ENCODE measurements at places on chromosomes 12 and 14.

GRCh38 chr14:44099743-44100488, 407.2 kb downstream of the FSCB start:
- DNase-seq: no peak

DNA sequence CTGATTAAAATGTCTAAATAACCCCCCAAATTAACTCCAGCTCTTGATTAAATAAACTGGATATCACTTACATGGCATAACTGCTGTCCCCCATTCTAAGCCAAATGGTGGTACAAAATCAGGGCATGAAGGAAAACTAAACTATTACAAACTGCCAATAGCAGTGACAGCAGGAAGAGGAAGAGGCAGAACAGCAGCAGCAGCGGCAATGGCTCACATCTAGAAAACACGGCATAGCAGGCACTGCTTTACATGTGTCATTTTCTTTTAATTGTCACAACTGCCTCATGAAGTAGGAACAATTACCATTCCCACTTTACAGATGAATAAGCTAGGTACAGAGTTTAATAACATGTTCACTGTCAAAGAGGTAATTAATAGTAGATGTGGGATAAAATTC, 92.0 kb downstream of the EPS8 start:
- no peak for DNase-seq

DNA sequence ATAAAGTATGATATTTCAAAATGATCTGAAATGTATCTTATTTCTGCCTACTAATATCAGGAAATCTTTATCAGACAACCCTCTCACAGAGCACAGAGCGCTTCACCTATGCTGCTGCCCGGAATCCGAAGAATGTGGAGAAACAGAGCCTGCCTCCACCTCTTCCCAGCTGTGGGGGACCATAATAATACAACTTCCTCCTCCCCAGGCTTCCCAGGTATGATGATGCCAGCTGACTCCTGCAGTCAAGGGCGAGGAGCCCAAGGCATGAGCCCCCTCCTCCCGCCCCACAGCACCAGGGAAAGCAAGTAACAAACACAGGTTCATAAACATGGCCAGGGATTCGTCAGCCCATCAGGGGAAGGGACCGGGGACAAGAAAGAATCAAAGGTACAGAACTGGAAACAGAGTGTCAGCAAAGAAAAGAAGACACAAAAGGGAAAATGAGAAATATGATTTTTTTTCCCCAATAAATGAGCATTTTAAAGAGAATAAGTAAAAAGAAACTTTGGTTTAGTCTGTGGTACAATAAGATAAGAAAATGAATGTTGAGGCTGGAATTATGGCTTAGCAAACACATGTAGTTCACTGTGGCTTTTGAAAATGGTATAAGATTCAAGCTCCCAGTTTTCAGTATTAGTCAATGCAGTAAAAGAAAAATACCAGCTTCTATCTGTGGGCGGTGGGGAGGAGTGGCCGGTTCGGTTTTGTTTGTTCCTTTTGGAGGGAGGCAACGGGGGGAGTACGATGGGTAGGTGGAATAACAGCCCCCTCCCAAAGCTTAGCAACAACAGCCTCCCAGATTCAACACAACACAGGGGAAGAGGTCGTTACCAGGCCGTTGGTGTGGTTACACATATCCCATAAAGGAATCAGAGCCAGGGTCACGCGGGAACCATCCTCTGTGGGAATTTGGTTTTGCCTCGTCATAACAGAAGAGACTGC, 68.3 kb downstream of the SETD3 start:
- DNase-seq: peak; percentile 31

DNA sequence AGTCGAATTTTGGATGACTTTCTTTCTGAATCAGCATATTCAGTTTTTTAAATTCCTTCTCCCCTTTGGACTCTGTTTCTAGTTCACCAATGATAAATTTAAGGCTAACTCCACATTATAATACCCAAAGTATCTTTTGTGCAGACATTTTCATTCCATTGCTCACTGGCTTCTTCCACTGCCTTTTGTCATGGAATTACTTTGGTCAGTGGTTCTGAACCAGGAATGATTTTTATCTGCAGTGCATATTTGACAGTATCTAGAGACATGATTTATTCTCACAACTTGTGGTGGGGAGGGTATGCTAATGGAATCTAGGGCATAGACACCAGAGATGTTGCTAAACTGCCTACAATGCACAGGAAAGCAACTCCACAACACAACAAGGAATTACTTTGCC, 234.4 kb upstream of the PRKD1 start:
- no peak for DNase-seq

DNA sequence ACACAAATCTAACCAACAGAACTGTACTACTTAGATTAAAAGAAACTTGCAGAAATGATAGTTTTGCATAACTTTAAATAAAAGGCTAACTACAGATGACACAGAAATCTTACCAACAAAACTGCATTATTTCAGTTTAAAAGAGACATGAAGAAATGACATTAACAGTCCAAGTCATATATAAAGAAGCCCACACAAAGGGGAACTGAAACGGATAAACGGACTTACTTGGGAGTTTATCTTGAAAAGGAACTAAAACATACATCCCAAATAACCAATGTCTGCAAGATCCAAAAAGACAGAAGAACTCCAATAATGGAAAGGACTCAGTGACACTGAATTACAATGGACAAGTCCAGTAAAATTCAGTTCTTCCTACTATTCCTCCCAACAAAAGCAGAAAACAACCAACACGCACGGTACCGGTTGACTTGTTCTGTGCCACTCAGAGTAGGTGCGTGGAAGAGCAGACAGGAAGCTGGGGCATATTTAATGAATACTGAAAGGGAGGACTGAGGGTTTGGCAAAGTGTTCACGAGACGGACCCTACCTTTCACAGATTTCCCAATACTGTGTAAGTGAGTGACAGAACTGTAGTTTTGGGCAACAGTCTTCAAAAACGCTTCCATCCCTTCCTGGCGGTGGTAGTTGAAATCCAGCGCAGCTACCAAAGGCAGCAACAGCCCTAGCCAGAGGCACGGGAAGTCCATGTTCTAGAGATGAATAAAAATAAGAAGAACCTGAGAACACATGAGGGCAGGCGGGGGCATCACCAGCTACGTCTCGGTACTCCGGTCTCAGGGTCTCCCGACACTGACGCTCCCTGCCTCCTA, 627 bp downstream of the CPM start:
- DNase-seq: peak; percentile 25

DNA sequence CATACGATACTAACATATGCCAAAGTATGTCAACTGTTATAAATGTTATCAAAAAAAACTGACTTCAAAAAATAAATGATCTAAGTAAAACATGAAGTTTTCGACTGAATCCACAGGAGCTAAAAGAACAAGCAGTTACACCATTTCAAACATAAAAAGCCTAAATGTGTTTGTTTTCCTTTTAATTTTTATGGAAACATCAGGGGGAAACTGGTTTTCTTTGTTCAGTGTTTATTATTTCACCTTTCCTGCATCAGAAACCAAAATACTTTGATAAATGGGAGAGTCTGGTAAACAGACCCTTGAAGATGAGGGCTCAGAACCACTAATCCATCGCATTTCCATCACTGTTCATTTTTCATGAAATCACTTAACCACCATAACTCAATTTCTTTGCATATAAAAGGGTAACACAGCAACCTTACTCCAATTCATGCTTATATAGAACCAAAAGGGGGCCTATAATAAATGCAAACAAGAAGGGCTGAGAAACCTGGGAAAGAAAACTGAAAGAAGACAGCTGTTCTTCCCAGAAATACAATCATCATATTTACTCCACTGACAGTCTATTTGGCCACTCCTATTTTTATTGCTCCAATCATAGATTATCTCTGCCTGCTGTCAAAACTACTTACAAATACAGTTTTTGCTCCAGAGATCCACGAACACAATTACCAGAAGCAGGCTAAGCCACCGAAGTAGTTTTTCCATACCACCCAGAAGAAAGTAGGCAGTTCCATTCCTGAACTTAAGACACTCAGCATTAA, 17.0 kb downstream of the FGD6 start:
- DNase-seq: peak; percentile 25

GRCh38 chr12:27367078-27367477, 34.4 kb downstream of the BMAL2 start:
- no peak for DNase-seq

DNA sequence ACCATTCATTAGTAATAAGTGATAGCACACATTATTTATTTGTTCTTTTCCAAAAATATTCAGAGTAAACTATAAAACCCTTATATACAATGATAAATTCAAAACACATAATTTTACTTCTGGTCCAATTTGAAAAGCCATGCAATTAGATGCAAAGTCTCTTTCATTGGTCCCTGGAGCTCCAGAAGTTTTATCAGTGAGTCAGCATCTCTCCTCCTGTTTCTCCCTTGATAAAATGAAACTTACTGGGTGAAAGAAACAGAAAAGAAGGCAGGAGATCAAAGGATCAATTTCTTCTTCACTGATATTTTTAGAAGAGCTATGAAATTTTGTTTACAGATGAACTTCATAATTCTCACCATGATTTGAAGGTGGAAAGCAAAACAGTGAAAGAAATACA, 47.5 kb downstream of the IFNG start:
- DNase-seq: no peak

- peak; percentile 72 for DNase-seq
Observed at GRCh38 chr12:57517187-57517586, 3.1 kb downstream of the DDIT3 start.

DNA sequence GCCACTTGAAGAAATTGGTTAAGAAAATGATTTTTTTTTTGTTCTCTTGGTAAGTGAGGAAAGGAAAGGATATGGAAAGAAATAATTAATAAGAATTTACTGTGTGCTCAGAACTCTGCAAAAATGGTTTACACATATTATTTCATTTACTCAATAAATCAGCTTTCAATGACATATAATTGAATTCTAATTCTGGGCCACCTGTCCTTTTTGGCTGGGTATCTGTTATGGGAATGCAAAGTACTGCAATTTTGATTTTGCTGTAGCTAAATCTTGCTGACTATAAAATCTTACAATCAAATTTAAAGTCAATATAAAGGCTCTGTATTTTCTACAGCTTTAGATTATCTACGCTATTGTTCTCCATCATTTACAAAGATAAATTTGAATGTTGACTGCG, 147.1 kb downstream of the GRIP1 start:
- DNase-seq: no peak
